Cardiac fibroblast (primary cell): ENCODE measurements at places on chromosomes 6 and 20.

GRCh38 chr20:7193681-7194080, 426.2 kb downstream of the BMP2 start:
- DNase-seq: no peak

DNA sequence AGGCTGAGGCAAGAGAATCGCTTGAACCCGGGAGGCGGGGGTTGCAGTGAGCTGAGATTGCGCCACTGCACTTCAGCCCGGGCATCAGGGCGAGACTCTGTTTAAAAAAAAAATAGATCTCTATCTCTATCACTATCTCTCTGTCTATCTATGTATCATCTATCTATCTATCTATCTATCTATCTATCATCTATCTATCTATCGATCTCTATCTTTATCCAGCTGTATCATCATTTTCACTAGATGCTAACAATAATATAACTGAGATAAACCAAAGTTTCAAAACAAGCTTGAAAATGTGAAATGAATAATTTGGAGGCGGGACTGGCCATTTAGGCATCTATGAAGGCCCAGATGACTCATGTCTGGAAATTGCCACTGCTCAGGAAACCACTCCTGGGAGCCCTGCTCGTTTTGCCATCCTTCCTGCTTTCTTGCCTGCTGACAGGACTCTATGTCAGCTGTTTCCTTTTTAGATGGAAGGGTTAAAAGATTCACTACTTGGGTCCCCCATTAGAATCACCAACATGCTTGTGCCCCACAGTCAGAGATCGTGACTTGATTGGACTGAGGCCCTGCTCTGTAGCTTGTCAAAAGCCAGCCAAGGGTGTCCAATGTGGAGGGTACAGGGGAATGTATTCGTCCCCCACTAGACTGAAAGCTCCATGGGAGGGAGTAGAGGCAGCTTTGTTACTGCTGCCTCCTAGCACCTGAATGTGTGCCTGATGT, 61.7 kb downstream of the UTRN start:
- DNase-seq: peak; percentile 88

DNA sequence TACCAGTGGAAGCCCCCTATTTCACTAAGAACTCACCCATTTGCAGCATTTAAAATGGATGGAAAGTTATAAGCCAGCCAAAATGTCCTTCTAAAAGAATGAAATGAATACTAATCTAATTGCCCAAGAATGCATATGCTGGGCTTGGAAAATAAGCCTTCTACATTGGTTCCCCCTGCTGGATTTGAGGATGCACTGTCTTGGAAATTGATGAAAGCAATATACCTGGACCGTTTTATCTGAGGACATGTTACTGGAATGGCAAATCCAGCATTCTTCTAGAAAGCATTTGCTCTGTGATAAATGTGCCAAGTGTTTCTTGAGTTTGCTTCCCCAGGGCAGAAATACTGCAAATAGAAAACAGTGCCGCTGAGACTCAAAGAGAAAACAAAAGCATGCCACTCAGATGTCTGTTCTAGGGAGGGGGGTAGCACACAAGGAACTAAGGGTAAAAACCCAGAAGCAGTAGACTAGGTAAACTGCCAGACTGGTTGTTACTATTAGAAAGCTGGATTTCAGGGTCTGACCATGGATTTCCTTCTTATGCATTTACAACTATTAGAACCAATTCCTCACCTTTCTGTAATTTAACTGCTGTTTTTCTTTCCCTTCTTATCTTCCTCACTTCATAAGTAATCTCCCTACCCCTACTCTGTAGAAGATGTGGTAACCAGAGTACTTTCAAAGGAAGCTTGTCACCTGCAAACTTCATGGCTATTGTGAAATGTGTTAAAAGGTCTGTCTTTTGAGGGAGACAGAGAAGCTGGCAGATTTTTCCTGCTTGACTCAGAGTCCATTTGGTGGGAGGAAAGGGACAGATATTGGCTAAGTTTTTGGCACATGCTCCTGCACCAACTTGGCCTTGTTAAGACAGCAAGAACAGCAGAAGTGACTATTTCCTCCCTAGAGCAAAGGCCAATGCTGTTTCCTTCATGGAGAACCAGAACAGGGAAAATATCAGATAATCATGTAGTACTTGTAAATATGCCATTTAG, 642.6 kb downstream of the KIF16B start:
- peak; percentile 5 for DNase-seq

GRCh38 chr20:52953020-52953419, 19.1 kb upstream of the TSHZ2 start:
- DNase-seq: no peak

GRCh38 chr20:33339515-33340058, 56.6 kb downstream of the BPIFB1 start:
- DNase-seq: no peak

- DNase-seq: no peak
These were observed 34.0 kb upstream of the THBS2 start for GRCh38 chr6:169287675-169288074.

DNA sequence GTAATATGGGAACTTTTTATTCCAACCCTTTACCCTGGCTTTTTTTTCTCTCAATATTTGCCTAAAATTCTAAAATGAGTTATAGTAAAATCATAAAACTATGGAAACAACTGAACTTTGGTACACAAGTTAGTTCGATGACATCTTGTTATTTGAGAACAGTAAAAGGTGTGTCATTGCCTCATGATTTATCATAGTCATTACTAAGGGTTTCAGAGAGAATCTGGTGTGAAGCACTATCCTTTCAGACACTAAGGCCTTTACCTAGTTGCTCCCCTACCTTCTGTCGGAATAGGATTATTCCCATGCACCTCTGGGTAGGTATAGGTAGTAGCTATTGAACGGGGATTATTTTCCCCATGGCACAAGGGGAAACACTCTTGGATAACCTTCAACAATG, 11.4 kb downstream of the TAF11 start:
- no peak for DNase-seq

DNA sequence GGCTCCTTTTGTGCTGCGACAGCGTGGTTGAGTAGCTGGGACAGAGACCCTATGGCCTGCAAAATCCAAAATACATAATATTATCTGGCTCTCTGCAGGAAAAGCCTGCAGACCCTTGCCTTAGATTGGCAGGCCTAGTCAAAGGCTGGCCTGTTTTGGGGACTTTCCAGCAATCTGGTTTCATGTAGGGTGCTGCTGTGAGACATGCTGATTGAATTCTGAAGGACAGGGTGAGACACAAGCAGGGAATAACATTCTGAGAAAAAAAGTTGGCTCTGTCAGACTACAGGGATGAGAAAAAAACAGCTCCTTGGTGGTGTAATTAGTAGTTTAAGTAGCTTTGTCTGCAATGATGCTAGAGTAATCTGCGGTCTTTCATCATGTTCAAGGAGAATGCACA, 402.7 kb upstream of the AGPAT4 start:
- DNase-seq: no peak

DNA sequence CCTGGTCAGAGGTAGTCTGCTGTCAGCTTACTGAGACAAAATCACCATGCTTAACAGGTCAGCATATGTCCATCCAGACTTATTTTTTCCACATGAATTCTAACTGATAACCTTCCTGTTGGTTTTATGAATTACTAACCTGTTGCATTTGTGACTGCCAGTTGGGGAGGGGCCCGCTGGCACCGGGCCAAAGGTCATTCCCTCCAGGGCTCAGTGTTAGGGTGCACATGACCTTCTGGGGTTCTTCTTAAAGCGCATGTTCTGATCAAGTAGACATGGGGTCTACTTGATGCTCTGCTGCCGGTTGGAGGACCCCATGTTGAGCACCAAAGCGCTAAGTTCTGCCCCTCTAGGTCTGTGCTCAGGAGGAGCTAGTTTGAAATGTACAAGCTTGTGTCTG, 15.6 kb downstream of the DUSP22 start:
- DNase-seq: no peak

- DNase-seq: no peak
These were observed 354.6 kb upstream of the FLRT3 start for GRCh38 chr20:14691994-14692393.

DNA sequence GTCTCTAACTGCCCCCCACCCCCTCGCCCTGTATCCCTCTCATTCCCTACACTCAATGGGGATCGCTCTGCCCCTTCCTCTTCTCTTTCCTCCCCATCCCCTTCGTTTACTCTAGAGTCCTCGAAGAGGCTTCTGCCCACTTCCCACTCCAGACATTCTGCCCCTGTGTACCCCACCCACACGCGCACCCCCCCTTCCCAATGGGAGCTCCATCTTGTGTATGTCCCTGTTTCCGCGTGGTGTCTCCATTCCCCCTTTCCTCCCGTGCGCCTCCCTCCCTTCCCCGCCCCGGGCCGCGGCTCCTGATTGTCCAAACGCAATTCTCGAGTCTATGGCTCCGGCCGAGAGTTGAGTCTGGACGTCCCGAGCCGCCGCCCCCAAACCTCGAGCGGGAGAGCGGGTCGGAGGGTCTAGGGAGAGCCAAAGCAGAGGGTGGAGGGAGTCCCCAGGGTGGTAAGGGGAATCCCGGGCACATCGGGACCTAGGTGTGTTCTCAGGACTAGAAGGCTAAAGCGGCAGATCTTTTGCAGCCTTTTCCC, 679 bp upstream of the RING1 start:
- peak; percentile 46 for DNase-seq

- no peak for DNase-seq
These were observed 27.2 kb downstream of the VEGFA start for GRCh38 chr6:43796903-43797890.

GRCh38 chr6:134706806-134707205, 243.1 kb downstream of the ALDH8A1 start:
- no peak for DNase-seq

DNA sequence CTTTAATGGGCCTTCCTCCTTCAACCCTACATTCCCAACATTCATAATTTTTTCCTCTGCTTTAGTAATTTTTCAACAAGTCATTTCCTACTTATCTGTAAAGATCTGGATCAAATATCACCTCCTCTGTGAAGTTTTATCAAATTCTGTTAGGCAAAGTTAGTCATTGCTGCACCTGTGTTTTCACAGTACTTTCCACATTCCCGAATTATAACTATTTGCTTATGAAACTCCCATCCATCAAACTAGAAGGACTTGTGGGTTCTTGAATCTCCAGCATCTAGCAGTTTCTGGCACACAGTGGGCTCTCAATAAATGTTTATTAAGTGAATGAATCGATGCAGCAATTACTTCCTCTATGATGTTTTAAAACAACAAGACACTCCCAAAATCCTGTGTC, 257.6 kb downstream of the HDGFL1 start:
- no peak for DNase-seq

GRCh38 chr6:112956696-112957535, 609.8 kb downstream of the RFPL4B start:
- DNase-seq: peak; percentile 98

GRCh38 chr20:51769976-51770615, 1.9 kb upstream of the ATP9A start:
- DNase-seq: no peak

DNA sequence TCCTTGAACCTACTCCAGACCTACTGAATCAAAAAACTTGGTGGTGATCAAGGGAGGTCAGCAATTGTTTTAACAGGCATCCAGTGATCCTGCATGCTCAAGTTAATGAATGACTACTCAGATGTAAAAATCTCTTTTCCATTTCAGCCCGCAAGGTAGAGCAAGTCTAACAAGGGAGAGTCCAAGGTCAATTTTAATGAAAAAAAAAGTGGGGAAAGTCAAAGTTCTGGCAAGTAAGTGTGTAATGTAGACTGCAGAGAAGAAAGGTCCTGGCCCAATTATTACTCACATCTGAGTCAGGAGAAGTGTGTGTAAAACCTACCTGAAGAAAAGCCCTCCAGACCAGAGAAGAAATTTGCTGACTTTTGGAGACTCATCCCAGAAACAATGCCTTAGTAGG, 193.5 kb downstream of the UBE3D start:
- DNase-seq: no peak
